Hepatic stellate cell (primary cell): ENCODE measurements at places on chromosomes 5 and 9.

DNA sequence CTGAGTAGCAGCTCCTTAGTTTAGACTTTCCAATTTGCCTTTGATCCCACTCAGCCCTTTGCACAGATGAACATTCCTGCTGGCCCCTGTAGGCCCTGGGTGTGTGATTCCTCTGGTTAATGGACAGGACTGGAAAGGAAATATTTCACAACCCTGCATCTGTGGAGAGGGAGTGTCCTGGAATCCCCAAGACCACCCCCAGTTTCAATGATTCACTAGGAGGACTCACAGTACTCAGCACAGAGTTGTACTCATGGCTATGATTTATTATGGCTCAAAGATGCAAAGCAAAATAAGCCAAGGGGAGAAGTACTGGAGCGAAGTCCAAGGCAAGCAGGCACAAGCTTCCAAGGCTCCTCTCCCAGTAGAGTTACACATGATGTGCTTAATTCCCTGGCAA lies 42.4 kb upstream of the TJP2 start:
- peak; percentile 66 for DNase-seq

DNA sequence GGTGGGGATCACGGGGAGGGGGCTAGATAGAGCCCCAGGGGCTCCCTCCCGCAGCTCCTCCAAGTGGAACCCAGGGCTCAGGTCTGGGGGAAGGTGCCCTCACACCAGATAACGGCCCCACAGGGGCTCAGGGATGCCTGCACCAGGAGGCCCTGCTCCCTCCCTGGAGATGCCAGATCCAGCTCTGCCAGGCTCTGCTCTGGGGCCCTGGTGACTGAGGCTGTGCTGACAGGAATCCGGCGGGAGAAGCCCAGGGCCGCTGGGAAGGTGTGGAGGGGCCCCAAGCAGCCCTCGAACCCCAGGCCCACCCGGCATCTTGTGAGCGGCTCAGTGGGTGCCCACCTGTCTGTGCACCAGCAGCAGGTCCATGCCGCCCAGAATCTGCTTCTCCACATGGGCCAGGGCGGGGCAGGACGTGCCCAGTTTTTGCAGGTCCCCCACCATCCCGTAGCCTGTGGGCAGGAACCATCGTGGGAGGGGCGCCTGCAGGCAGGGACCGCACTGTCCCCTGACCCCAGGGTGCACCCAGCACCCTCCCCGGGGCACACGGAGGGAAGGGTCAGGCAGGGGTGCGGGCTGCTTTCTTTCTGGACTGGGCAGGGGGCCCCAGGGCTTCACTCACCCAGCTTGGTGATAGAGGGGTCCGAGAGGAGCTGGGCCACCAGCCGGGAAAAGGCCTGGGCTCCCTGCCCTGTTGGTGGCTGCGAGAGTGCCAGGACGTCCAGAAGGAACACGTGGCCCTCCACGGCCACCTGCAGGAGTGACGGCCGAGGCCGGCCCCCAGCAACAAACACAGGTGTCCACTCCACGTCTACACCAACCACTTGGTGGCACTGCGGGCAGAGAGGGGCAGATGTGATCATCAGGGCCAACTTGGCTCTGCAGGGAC lies 48.9 kb upstream of the NRARP start:
- DNase-seq: no peak

DNA sequence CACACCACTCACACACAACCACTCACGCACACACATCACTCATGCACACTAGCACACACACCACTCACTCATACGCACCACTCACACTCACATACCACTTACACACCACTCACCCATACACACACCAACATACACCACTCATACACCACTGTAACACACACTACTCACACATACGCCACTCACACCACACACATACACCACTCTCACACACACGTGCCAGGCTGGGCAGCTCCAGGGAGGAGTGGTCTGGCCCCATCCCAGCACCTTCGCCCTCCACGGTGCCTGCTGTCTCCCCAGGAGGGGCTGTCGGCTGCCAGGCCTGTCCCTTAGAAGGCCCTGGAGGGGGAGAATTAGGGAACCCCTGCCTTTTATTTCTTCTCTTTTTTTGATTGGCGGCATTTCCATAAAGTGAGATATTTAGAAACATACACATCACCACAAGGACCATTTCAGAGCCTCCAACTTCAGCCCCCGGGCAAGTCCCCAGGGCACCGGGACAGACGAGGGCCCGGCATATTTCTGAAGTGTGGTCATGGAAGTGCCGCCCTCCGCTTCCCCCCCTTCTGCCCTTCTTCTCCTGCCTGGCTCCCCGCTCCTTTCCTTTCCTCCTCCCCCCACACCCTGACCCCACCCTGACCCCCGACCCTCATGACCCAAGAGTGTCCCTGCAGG lies 6.3 kb upstream of the ASB6 start:
- DNase-seq: no peak

DNA sequence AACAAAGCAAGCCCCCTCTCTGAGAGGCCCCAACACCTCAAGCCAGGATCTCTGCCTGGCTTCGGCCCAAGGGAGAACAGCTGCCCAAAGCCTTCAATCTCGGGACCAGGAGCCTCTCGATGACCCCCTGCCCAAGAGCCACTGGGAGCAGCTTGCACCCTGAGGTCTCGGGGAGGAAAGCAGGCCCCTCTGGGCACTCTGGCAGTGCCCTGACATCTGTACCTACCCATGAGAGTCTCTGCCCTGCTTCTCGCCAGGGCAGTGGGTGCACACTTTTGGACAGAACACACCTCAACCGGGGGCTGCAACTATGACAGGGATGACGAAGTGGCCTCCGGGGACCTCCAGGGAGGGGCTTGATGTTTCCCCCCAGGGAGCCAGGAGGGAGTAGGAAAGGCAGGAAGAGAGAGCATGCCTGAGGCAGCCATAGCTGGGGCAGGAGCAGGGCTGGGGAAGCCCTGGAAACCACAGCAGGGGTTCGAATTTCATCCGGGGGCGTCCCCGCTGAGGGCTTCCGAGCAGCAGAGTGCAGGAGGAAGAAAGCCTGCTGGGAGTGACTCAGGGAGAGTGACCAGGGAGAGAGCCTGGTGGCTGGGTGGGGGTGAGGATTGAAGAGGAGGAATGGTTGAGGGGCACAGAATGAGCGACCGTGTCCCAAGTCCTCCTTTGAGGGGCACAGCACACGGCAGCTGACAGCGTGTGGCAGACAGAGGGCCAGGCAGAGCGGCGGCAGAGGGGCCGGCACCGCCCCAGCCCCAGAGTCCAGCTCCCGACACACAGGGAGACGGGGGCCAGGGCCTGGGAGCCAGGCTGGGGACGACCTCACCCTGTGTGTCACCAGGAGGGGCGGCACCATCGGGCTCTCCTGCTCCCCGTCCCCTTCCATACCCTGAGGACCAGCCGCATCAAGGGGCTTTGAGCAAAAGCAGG lies 1.8 kb downstream of the LPCAT1 start:
- DNase-seq: peak; percentile 82

DNA sequence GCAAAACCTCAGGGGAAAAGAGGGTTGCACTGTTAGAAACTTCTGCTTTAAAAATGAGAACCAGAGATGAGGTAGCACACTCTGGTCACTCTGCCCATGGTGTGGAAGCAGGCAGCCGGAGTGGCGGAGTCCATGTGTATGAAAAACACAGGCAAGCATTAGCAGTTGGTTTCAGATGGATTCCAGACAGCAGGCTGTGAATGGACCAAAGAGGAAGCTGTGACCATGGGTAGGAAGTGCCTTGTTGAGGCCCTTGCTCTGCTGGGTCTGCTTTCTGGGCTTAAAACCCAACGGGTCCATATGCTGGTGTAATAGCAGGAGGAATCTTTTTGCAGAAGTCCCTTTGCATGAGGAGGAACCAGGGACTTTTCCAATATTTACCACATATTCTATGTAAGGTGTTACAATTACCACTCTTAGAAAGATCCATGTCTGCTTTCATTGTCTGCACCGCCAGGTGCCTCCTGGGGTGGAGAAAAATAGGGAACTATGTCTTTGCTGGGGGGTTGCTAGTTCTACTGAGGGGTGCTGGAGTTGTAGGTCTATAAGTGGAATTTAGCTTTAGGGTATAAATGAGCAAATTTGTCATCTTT lies 77.0 kb downstream of the ANKRD55 start:
- no peak for DNase-seq
